ENCODE measurements at places on chromosomes 13 and 19. TPM values are rescaled to one million over a fixed set of nuclear protein-coding genes. Genes with fewer than 3 reads are reported as not detected.

DNA sequence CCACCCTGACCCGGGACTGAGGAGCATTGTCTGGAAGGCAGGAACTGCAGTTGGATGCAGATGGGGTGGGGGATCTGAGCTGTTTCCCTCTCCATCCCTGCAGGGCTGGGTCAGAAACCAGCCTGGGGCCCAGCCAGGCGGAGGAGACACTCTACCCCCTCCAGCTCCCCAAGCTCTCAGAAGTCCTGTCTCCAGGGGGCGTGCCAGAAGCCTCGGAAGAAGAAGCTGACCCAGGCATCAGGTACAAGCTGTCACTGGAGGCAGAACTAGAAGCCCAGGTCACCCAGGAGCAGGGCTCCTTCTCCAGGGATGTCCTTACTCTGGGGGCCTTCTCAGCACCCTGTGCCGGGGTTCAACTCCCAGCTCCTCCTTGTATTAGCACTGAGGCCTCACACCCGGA, 15.5 kb downstream of the SIX5 start:
- no peak for DNase-seq
- no peak overlapping the region for H3K4me3 ChIP-seq
- H3K4me1 ChIP-seq = no peaks in the 10 kb centered on the region

The ZNF90 gene
- total RNA-seq = 20.8 TPM

The KIR2DL3 gene
- total RNA-seq = not detected

The N4BP2L2 gene
- total RNA-seq = 66.7 TPM

- H3K27ac ChIP-seq = no peak overlapping the region
- no peak overlapping the region for H3K4me3 ChIP-seq
- H3K4me1 ChIP-seq = peaks cover 9% of the 10 kb centered on the region
- DNase-seq = no peak
These were observed 31.9 kb downstream of the ANKRD10 start for GRCh38 chr13:110882972-110883371.

The ZNF547 gene
- total RNA-seq = 1.8 TPM

- no peak overlapping the region for H3K4me3 ChIP-seq
- peaks cover 3% of the 10 kb centered on the region for H3K4me1 ChIP-seq
- peaks cover 3% of the 10 kb centered on the region for H3K36me3 ChIP-seq
- H3K27me3 ChIP-seq = peaks cover 57% of the 10 kb centered on the region
- no peak overlapping the region for H3K27ac ChIP-seq
These were observed 105.7 kb downstream of the KCTD15 start for GRCh38 chr19:33902395-33902794.

DNA sequence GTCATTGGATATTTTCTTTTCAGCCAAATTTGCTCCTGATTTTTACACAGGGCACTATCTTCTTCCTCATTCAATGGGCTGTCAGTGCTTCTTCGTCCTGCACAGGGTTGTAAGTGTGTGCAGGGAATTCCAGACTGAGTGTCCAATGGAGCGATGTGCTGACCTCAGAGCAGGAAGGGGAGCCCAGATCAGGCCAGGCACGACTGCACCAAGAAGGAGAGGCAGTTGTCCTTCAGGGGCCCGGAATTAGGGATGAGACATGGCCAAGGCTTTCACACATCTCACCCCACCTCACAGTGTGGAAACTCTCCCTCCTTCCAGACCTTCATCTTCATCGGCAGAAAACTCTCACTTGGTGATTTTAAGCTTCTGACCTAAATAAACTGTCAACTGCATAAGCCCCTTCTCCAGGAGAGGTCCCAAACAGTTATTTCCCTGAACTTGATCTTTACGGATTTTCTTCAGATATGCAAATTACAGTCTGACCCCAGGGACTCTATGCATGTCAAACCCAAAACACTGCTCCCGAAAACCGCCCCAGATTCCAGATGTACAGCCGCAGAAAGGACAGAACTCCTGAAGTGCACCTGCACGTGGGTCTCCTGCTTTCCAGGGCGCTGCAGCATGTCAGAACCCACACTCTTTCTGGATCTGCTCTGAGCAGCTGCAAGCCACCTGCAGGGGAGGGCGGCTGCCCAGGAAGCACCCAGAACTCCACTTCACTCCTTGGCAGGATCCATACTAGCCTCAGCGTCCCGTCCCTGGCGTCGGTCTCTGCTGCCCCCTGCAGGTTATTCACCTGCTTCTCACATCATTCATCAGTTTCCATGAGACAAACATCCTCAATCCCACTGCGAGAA, 625 bp upstream of the ZNF20 start:
- H3K27ac ChIP-seq = peak overlapping the region; percentile 42
- H3K4me1 ChIP-seq = peaks cover 38% of the 10 kb centered on the region
- H3K27me3 ChIP-seq = no peaks in the 10 kb centered on the region

DNA sequence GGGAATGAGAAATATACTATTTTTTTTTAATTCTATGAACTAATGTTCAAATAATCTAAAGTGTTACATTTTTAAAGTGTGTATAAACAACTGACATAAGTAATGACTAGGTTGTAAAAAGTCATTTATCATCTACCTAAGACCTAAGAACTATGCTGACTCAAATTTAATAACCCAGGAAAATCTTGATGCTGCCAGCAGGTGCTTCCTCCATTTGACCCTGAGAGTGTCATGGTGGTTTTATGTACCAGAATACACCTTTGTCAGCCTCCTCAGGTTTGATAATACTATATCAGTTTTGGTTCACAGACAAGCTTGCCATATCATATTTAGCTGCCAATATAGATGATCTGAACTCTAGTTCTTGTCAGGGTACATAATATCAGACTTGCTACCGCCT, 1151.2 kb downstream of the PCDH17 start:
- no peak for DNase-seq
- no peaks in the 10 kb centered on the region for H3K27me3 ChIP-seq
- no peak overlapping the region for H3K4me3 ChIP-seq
- H3K4me1 ChIP-seq = no peaks in the 10 kb centered on the region
- no peaks in the 10 kb centered on the region for H3K36me3 ChIP-seq

- H3K27ac ChIP-seq = peak overlapping the region; percentile 92
- no peaks in the 10 kb centered on the region for H3K27me3 ChIP-seq
- H3K4me3 ChIP-seq = peak overlapping the region; percentile 97
- peaks cover 23% of the 10 kb centered on the region for H3K4me1 ChIP-seq
- DNase-seq = no peak
These were observed 549 bp downstream of the TIMM50 start for GRCh38 chr19:39481229-39481545.
